ENCODE measurements at places on chromosomes 12 and 14.

GRCh38 chr12:109020796-109021380 is at the start of gene SVOP:
TSS of gene SVOP (minus strand) at chr12:109021068. CDS start at chr12:109020868, 200 bp downstream.
- DNase-seq: peak; percentile 94

DNA sequence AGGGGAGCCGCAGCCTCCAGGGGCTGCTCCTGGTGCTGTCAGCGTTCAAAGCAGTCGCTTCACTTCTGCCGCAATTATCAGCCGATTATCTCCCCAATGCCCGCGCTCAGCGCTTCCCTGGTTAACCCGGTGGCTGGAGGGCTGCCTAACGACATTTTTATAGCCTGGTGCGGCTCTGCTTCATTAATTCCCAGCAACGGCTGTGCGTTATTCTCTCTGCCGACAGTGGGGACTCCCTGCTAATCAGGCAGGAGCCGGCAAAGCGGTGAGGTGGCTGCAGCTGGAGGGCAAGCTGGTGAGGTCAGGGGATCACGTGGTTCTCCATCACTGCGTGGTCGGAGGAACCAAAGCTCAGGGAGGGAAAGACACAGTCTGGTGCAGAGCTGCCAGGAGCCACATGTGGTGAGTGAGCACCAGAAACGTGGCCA is 62.9 kb downstream of the GLRX5 start:
- DNase-seq: peak; percentile 85

DNA sequence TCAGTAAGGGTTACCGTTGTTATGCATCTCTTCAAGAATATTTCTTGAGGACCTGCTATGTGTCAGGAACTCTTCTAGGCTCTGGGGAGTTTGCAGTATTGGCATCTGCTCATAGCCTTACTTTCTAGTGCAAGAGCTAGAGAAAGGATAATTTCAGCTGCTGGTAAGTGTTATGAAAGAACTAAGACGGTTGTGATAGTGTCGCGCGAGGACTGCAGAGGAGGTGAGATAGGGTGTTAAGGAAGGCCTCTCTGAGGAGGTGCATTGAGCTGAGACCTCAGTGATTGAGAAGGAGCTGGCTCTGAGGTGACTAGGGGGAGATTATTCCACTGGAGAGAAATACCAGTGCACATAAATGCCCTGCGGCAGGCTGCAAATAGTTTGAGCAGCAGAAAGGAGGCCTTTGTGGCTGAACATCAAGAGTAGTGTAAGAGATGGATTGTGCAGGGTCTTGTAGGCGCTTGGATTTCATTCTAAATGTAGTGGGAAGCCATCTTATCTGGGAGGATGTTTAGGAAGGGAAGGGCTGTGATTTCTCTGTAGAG is 824 bp downstream of the DDX55 start:
- DNase-seq: peak; percentile 7

DNA sequence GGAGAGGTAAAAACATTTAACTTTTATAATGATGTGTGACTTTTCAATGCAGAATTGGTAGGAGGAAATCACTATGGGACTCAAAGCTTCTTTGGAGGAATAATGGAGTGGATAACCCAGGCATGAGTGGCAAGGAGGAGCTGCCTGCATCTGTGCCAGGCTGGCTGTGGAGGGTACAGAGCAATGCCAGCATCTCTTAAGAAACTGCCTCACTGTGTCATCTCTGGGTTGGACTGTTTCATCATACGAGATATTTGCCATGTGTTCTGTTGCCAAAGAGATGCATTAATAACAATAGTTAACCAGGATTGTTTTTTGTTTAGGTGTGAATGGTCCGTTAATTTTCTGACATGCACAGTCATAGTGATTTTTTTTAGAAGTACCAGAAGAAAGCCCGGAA is 183.7 kb upstream of the NTF3 start:
- no peak for DNase-seq

DNA sequence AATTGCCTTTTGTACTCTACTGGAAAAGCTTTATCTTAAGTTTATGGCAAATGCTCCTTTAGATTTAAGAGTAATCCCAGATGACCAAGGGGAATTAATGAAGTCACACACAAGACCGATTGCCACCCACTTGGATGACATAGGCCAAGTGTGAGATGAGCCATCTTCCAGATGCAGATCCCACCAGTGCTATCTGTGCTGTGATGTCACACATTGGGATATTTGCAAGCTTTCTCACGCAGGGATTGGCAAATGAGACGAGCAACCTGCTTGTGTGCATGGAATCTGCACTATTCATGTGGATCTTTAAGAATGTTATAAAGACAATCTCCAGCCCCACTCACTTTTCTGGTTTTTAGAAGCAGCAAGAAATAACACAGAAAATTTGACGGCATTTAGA is 602.1 kb upstream of the TMEM132C start:
- no peak for DNase-seq

DNA sequence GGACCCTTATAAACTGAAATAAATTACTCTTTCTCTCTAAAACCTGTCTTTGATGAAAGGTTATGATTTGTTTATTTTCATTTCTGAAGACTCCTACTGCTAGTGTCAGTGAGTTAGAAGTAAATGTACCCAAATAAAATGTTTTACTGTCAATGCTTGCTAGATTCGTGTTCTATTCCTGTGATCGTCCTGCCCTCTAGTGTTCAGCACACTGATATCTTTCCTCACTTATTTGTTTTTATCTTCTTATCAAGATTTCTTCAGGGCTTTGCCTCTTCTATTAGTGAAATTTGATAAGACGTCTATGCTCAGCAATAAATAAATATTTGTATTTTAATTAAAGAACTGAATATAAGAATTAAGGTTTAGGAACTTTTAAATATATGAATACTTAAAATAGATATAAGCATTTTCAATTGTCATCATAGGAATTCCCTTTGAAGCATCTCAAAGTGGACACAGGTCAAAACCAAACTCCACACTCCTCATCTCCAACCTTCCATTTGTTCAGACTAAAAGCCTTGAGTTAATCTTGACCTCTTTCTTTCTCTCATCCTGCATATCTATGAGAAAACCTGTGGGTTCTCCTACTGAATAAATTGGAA is 75.8 kb downstream of the C12orf50 start:
- no peak for DNase-seq

DNA sequence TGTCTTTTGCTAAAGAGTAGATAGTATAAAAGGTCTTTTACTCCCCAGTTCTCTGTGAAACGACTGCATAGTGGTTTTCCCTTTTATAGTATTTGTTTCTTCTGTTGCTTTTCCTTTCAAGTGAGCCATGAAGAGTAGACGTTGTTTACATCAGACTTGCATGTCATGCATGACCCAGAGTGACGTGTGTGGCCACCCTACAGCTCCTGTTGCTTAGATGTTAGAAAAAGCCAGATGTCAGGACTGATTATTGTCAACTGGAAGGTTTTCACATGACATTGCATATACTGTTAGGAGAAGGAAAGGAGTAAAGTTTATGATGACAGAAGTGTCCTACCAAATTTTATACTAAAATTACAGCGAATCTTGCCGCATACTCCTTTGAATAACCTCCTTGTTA is 1.3 kb upstream of the RD3L start:
- DNase-seq: peak; percentile 60

- DNase-seq: peak; percentile 70
Measured at GRCh38 chr14:103138301-103139131, 15.3 kb downstream of the TNFAIP2 start.

- peak; percentile 44 for DNase-seq
Measured at GRCh38 chr14:94180655-94181271, 6.6 kb downstream of the PPP4R4 start.

DNA sequence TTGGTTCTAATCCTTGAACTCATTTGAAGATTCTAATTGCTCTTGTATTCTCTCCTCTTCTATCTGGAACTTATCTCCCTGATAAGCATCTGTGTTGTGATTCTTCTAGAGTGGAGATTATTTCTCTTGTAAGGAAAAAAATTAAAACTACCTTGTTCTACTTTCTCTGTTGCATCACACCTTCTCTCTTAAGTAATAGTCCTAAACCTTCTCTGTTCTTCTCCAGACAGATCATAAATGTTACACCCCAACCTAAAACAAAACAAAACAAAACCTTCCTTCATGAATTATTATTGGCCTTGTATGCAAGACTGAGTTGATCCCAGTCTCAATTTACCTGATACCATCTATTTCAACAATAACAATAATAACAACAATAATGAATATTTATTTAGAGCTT is 612.1 kb downstream of the DIO2 start:
- DNase-seq: no peak

- DNase-seq: no peak
Measured at GRCh38 chr14:106610691-106611090, 1084.3 kb downstream of the TMEM121 start.

GRCh38 chr12:3646561-3647241 is 106.2 kb downstream of the CRACR2A start:
- DNase-seq: no peak

- no peak for DNase-seq
Measured at GRCh38 chr12:11651785-11652184, 2.3 kb downstream of the ETV6 start.

GRCh38 chr14:68368850-68369249 is 424.0 kb downstream of the ZFP36L1 start:
- no peak for DNase-seq

DNA sequence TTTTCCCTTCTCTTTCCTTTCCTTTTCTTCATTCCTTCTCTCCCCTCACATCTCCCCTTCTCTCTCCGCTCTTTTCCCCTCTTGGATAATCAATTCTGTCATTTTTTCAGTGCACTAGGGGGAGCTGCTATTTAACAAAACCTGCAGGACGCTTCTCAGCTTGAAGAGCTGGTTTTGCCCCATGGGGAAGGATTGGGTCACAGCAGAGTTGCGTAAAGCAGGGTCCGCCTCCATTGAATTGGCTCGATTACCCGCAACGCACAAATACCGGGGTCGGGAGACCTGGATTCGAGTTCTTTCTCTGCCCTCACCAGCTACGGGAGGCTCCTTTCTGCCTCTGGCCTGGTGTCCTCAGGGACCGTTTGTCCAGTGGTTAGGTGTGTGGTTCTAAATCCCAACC is 42.1 kb upstream of the CHGA start:
- peak; percentile 45 for DNase-seq

DNA sequence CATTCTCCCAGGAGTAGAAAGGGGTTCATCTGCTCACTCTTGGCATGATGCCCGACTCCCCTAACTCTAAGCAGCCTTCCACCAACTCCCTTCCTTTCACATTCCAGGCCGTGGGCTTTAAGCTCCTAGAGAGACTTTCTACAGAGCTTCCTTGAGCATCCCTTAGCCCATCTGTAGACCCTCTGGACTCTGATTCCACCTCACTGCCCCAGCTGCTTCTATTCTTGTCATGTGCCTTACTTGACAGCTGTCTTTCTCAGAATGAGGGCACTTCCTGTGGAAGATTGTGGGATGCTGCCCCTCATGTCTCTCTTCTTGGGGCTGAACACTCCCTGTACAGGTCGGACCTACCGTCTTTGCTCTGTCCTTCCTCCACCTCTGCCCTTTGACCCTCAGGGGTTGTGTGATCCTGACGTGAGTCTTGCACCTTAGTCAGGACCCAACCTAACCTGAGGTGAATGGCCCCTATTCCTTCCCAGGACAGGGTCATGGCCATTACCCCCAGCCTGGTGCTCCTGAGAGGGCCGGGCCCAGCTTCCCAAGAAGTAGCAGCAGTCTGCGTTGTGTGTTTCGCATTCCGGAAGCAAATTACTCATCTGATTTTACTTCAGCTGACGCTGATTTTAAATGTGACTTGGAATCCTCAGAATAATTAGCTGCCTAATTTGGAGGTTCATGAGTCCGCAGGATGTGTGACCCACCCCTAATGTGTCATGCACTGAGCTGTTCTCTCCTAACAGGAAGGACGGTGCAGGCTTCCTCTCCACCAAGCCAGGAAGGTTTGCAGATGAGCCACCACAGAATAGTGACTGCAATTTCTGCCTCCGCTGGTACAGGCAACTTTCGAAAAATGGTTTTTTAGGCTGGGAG is 2.7 kb upstream of the GALNT6 start:
- DNase-seq: no peak

GRCh38 chr14:42911642-42912041 is 1305.0 kb downstream of the LRFN5 start:
- no peak for DNase-seq

Data from retina (tissue), 1 donor.